ENCODE measurements at places on chromosomes 1 and 21. TPM values are rescaled to one million over a fixed set of nuclear protein-coding genes. Genes with fewer than 3 reads are reported as not detected.

The OR2L2 gene
- not detected for total RNA-seq

The MIA3 gene
- total RNA-seq = 72.6 TPM

The TRIM46 gene
- 1.8 TPM for total RNA-seq

The ACTN2 gene
- not detected for total RNA-seq

The TCEANC2 gene
- total RNA-seq = 5.9 TPM

The PLPPR5 gene
- not detected for total RNA-seq

The KCNK2 gene
- 1.1 TPM for total RNA-seq

The KIF26B gene
- total RNA-seq = 0.86 TPM
